ENCODE measurements at places on chromosomes 12 and 14.

DNA sequence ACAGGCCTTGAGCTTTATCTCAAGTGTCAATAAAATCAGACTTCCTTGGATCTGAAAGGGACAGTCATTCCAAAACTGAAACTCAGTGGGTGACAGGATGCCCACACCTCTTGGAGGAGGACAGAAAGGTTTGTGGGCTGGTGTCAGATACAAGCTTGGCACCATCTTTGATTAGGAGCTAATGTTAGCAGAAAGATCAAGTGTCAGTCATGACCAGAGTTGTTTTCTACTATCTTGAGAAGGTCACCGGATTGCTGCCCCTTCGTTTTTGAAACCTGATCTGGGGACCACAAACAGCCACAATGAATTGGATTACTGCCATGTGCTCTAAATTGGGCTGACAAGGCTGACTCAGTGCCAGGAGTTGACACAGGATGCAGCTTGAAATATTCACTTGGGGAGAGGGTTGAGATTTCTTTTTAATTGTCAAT lies 88.3 kb downstream of the OTOGL start:
- no peak overlapping the region for H3K4me3 ChIP-seq
- DNase-seq, result peak; percentile 6

DNA sequence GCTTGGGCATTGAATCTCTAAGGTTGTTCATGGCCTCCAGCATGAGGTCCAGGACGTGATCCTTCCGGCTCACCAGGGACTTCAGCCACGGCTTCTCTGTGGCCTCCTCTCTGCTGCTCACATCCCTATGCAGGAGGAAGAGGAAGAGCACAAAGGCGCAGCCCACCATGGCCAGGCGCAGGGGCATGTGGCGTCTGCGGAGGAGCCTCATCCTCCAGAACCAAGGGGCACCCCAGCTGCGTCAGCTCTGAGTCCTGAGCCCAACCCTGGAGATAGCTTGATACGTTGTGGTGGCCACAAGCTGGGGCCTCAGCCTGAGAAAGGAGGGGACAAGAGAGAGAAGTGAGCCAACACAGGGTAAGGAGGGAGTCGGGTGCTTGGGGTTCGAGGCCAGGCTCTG lies 11.6 kb downstream of the GALNT6 start:
- no peak overlapping the region for H3K27ac ChIP-seq
- H3K27me3 ChIP-seq, result no peaks in the 10 kb centered on the region
- peaks cover 46% of the 10 kb centered on the region for H3K36me3 ChIP-seq
- DNase-seq, result no peak
- no peak overlapping the region for H3K4me3 ChIP-seq

DNA sequence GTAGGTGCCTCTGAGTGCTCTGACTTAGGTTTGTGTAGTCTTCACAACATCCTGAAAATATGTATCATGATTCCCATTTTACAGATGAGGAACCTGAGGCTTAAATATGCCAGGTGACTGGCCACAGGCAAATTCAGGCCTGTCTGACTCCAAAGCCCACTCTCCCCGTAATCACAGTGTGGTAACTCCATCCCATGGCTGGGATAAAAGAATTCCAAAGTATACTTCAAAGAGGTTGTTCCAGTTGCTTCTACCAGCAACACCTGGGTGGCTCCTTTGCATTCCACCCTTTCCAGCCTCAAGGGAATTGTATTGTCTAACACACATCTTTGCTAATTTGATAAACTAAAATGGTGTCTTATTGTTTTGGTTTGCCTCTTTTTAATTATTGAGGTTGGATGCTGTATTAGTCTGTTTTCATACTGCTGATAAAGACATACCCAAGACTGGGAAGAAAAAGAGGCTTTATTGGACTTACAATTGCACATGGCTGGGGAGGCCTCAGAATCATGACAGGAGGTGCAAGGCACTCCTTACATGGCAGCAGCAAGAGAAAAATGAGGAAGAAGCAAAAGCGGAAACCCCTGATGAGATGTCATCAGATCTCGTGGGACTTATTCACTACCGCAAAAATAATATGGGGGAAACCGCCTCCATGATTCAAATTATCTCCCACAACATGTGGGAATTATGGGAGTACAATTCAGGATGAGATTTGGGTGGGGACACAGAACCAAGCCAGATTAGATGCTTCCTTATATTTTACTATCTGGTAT lies 9.9 kb upstream of the CHST11 start:
- H3K27me3 ChIP-seq, result no peaks in the 10 kb centered on the region
- H3K36me3 ChIP-seq, result no peaks in the 10 kb centered on the region
- no peak overlapping the region for H3K4me3 ChIP-seq
- H3K27ac ChIP-seq, result no peak overlapping the region
- H3K4me1 ChIP-seq, result no peaks in the 10 kb centered on the region
- no peak for DNase-seq

DNA sequence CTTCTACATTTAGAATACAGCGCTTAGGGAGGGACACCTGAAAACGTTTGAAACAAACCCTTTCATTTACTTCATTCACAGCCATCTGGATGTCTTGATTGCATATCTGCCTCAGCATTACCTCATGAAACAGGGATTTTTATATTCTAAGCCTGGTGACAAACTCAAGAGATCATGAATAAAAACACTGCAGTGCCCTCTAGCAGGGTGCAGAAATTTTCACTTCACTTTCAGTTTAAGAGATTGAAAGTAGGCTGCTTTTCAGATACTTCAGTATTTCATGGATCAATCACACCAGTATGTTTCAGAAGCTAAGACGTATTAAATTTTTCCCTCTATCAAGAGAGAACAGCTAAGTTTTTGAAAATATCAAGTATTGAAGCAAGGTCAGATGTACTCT lies 467.8 kb downstream of the MDGA2 start:
- H3K27ac ChIP-seq, result no peak overlapping the region
- H3K27me3 ChIP-seq, result no peaks in the 10 kb centered on the region
- DNase-seq, result no peak
- H3K36me3 ChIP-seq, result no peaks in the 10 kb centered on the region
- H3K4me1 ChIP-seq, result no peaks in the 10 kb centered on the region
- no peak overlapping the region for H3K4me3 ChIP-seq

DNA sequence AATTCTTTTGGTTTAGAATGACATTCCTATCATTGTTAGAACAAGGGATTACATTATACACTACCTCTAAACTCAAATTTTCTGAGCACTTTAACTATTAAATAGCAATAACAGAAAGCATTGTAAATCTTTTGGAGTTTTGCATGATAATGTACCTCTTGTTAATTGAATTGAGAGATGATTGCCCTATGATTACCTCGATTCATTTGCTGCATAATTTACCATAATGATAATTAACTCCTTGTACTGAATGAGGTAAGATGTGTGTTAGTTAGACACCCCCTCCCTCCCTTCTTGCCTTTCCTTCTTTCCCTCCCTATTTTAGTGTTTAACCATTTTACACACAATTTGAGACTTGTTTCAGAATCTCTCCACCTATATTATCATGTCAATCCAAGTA lies 469.2 kb downstream of the DIO2 start:
- H3K4me1 ChIP-seq, result no peaks in the 10 kb centered on the region
- DNase-seq, result no peak
- no peaks in the 10 kb centered on the region for H3K36me3 ChIP-seq
- no peak overlapping the region for H3K4me3 ChIP-seq

DNA sequence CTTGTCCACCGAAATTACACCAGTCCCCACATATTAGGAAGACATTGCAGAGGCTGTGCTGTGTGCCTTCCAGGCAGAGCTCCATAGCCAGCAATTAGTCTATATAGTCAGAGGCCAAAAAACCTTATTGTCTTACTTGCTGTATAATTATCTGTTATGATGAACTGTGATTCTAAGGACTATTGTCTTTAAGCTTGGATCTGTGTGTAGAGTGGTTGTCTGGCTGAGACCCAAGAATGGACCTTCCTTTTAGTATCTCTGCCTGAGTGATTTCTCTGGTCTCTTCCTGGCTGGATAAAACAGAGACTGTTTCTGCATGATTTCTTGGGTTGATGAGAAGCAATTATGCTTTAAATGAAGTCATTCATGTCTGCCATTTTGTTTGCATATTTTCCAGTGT lies 465.3 kb downstream of the PRKD1 start:
- H3K27me3 ChIP-seq, result no peaks in the 10 kb centered on the region
- H3K4me3 ChIP-seq, result no peak overlapping the region
- H3K27ac ChIP-seq, result no peak overlapping the region
- H3K4me1 ChIP-seq, result no peaks in the 10 kb centered on the region

DNA sequence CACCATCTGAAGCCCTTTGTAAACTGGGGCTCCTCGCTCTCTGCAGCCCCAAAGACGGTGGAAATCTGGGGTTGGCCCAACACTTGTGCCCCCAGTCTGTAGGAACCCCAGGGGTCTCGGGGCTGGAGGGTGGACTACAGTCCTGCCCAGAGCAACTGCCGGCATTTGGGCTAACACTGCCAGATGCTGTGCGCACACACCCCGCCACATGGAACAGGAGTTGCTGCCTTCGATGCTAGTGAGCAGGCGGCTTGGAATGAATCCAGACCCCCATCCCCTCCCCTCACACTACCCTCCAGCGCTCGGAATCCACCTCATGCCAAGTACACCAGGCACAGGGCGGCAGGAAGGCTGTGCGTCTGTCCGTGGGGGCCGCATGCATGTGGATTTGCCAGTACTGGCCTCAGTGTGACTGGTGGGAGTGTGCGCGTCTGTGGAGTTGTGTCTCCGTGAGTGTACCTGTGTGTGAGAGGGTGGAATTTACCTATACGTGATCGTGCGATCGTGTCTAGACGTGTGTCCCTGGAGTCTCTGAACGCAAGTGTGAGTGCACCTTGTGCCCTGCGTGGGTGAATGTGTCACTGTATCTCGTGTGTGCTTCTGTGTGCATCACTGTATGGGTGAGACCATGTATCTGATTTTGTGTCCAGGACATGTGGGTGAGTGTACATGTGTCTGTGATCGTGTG lies 5.1 kb downstream of the LHX5 start:
- H3K4me1 ChIP-seq, result no peaks in the 10 kb centered on the region
- H3K4me3 ChIP-seq, result no peak overlapping the region
- DNase-seq, result no peak
- H3K27me3 ChIP-seq, result peaks cover 98% of the 10 kb centered on the region

DNA sequence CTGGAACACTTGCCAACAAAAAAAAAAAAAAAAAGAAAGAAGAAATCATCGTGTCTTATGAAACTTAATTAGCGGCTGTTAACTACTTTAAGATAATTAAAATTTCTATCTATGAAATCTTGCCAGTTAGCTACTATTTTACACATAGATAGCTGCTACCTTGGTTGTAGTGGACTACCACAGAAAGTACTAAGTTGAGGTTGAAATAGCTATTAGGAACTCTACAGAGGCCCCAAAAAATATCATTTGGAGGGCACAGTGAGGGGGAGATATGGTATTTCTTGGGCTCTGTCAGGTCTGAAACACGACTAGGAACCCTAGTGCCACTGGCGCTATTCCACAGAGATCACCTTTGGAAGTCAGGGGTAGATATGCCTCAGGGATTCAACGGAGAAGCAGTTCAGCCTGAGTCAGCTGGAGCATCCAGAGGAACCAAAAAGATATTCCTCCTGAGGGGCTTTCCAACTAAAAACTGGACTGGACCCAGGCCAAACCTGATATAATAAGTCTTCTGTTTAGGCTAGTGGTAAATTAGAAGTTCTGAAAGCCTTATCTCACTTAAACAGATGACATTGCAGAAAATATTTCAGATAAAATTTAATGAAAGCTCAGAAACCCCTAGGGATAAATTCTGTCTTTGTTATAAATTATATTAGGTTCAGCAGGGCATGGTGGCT lies 126.1 kb downstream of the EPS8 start:
- no peaks in the 10 kb centered on the region for H3K4me1 ChIP-seq
- H3K36me3 ChIP-seq, result peaks cover 33% of the 10 kb centered on the region
- no peak overlapping the region for H3K4me3 ChIP-seq
- H3K27ac ChIP-seq, result no peak overlapping the region

DNA sequence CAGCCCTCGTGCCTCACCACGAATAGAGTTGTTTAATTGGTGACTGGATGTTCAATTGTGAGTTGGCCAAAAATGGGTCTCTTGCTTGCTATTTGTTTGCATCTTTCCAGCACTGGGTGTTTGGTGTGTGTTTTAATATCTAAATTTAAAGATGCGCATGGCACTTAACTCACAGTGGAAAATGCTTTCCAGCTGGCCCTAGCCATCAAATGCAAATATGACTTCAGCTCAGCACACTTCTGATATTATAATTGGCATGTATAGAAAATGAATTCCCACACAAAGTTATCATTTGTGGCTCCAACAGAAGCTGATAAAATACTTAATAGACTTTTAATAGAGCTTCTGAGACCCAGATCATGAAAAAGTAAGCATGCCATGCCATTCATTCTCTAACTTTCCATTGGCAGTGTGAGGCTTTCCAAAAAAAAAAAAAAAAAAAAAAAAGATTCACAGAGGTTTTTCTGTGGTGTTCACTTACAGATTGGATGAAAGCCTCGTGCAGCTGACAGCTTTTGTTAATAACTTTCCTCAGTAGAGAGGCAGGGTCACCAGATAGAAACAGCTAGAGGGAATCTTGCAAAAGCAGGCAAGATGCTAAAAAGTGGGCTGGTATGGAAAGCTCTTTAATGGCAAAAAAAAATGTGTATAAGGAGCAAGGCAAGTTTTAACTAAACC lies 425.2 kb downstream of the GALC start:
- H3K36me3 ChIP-seq, result no peaks in the 10 kb centered on the region
- no peak overlapping the region for H3K27ac ChIP-seq
- DNase-seq, result no peak
- no peaks in the 10 kb centered on the region for H3K4me1 ChIP-seq

DNA sequence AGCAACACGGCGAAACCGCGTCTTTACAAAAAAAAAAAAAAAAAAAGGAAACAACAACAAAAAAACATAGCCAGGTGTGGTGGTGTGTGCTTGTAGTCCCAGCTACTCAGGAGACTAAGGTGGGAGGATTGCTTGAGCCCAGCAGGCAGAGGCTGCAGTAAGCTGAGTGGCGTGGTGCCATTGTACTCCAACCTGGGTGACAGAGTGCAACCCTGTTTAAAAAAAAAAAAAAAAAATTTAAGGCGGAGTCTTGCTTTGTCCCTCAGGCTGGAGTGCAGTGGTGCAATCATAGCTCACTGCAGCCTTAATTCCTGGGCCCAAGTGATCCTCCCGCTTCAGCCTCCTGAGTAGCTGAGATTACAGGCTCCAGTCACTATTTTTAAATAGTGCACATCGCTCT lies 18.2 kb upstream of the FIGNL2 start:
- peaks cover 40% of the 10 kb centered on the region for H3K4me1 ChIP-seq
- peak; percentile 49 for DNase-seq
- H3K27me3 ChIP-seq, result peaks cover 23% of the 10 kb centered on the region
- no peak overlapping the region for H3K27ac ChIP-seq
- H3K4me3 ChIP-seq, result no peak overlapping the region

DNA sequence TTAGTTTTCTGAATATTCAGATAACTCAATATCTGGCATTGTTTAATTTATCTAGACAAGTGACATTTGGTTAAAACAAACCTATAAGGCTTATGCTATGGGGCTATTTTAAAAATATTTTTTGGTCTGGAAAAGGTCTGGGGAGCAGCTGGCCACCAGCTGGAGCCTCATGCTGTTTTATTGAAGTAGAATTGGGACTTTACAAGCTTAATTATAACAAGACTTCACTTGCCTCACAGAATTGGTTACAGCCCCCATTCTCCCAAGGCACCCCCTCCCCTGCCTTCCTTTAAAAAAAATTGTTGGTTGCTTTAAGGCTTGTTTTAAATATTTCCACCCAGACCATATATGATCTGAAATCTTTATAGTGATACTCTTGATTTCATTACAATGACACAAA lies 453.9 kb downstream of the ADAMTS20 start:
- no peak for DNase-seq
- H3K27ac ChIP-seq, result no peak overlapping the region
- no peaks in the 10 kb centered on the region for H3K36me3 ChIP-seq
- no peaks in the 10 kb centered on the region for H3K27me3 ChIP-seq

GRCh38 chr12:91274916-91275315 lies 92.3 kb upstream of the DCN start:
- no peaks in the 10 kb centered on the region for H3K36me3 ChIP-seq
- no peaks in the 10 kb centered on the region for H3K4me1 ChIP-seq
- DNase-seq, result peak; percentile 27
- H3K4me3 ChIP-seq, result no peak overlapping the region
- peak overlapping the region; percentile 5 for H3K27ac ChIP-seq
- H3K27me3 ChIP-seq, result no peaks in the 10 kb centered on the region

All from large intestine (tissue), 12 donors.